ENCODE measurements at places on chromosomes 1 and 21. TPM values are rescaled to one million over a fixed set of nuclear protein-coding genes. Genes with fewer than 3 reads are reported as not detected.

DNA sequence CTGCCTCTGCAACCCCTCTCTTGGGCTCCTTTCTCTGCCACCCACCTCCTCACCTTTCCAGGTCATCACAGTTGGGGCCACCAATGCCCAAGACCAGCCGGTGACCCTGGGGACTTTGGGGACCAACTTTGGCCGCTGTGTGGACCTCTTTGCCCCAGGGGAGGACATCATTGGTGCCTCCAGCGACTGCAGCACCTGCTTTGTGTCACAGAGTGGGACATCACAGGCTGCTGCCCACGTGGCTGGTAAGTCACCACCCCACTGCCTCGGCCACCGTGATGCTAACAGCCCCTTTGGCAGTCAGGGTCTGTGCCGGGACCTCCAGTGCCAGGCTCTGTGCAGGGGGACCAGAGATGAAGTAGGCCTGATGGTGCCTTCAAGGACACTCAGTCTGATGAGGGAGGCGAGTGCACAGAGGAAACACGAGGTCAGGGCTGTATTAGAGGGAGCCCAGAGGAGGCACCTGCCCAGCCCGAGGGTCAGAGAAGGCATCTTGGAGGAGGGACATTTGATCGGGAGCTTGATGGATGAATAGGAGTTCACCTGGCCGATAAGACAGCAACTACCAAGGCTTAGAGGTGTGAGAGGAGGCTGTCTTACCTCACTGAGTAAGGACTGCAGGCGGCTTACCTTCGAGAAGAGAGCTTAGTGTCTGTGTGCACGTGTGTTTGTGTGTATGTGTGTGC lies 18.1 kb downstream of the PCSK9 start:
- peak; percentile 83 for DNase-seq

DNA sequence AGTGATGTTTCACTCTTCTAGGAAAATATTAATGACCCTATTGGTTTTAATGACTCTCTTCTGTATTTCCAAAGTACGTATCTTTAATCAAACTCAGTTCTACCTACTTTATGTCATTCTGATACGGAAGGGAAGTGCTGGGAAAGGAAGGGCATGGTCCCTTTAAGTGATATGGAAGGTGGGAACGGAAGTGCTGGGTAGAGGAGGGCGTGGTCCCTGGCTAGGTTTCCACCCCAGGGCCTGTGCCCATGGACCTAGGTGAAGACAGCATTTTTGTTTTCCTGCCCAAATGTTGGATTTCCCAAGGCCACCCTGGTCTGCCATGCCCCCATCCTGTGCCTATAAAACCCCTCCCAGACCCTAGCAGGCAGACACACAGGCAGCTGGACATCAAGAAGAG lies 24.0 kb downstream of the RGS4 start:
- DNase-seq, result no peak

The CCDC185 gene
- not detected for total RNA-seq

GRCh38 chr1:2104621-2105427 lies 54.6 kb downstream of the PRKCZ start:
- no peak for DNase-seq

DNA sequence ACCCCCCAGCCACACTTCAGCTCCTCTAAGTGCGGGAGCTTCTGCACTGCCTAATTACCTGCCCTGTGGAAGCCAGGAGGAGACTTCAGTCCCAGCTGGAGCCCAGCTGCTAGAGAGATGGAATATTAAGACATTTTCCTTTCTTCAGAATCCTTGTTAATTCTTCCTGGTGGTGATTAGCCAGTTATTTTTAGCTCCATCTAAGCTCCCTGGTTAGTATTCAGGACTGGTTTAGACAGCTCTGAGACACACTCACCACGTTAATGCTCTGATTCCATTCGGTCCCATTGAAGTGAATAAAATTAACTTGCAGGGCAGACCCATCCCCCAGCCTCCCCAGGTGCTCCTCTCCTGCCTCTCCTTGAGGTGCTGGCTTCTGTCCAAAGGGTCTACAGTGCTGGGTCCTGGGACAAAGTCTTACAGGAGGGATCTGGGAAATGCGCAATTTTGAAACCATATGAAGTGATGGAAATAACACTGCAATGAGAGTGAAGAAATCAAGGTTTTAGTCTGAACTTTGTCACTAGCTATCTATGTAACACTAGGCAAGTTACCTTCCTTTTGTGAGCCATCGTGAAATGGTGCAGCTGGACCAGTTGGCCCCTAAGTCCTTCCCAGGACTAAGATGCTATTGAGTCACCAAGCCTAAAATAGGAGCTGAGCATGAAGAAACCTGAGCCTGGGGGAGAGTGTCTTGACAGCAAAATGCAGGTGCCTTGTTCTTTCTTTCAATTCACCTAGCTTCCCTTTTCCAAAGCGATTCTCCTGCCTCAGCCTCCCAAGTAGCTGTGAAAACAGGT lies 117.4 kb upstream of the ATP1A1 start:
- no peak for DNase-seq

GRCh38 chr1:35278886-35279554 lies 10.5 kb downstream of the ZMYM4 start:
- DNase-seq, result no peak

- DNase-seq, result no peak
Observed at GRCh38 chr1:229326601-229327000, 16.2 kb downstream of the CCSAP start.

DNA sequence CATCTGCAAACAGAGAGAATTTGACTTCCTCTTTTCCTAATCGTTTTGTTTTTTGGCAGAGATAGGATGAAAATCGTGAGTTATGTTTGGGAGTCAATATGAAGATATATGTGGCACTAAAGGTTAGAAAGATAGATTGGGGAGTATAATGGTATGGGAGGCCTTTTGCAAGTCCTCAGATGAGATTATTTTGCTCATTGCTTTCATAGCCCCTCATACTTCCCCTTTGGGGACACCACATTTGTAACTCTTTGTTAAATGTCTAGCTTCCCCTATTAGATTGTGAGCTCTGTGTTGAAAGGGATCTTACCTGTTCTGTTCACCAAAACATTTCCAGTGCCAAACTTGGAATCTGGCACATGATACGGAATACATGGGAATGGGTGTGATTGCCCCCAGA lies 30.2 kb downstream of the RAVER2 start:
- no peak for DNase-seq

The PRAMEF18 gene
- not detected for total RNA-seq

Measured in osteocyte (in vitro differentiated cells).